ENCODE measurements at places on chromosomes 3 and 15.
A peak's percentile ranks its signal among the peaks of the same experiment; 100 is the strongest.

GRCh38 chr3:102205647-102206046 is 229.2 kb upstream of the ZPLD1 start:
- no peak for DNase-seq

DNA sequence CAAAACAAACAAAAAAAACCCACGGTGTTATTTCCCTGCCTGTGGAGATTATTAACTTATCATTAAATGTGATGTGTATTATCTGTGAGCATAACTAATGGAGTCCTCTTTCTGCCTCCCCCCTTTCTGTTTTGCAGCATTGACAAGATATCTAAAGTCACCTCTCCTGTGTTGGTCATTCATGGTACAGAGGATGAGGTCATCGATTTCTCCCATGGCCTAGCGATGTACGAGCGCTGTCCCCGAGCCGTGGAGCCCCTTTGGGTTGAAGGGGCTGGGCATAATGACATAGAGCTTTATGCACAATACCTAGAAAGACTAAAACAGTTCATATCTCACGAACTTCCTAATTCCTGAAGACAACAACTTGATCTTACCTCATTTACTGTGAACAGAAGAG is 25.2 kb upstream of the CEMIP start:
- no peak for DNase-seq

- peak; percentile 84 for DNase-seq
Observed at GRCh38 chr15:35697549-35698299, 151.8 kb upstream of the DPH6 start.

GRCh38 chr3:14415501-14415900 is 13.1 kb downstream of the SLC6A6 start:
- DNase-seq = no peak

GRCh38 chr15:73858062-73858461 is 15.3 kb upstream of the TBC1D21 start:
- DNase-seq = no peak

DNA sequence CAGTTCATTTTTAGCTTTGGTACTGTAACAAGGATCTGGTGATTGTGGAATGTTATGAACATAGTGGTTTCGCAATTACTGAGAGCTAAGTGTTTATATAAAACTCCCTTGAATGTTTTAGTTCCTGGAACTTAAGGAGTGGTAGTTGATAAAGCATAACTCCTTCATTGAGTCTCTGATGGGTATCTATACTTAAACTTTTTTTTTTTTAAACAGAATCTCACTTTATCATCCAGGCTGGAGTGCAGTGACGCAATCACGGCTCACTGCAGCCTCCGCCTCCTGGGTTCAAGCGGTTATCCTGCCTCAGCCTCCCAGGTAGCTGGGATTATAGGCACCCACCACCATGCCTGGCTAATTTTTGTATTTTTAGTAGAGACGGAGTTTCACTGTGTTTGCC is 11.3 kb downstream of the PRKCI start:
- peak; percentile 42 for DNase-seq

- DNase-seq = no peak
Observed at GRCh38 chr15:60343221-60343970, 54.4 kb downstream of the ANXA2 start.

GRCh38 chr3:123361071-123361470 is 87.8 kb downstream of the ADCY5 start:
- no peak for DNase-seq

- no peak for DNase-seq
Observed at GRCh38 chr3:33831053-33831452, 32.6 kb downstream of the PDCD6IP start.

GRCh38 chr3:139629033-139629432 is 48.7 kb downstream of the NMNAT3 start:
- DNase-seq = no peak

DNA sequence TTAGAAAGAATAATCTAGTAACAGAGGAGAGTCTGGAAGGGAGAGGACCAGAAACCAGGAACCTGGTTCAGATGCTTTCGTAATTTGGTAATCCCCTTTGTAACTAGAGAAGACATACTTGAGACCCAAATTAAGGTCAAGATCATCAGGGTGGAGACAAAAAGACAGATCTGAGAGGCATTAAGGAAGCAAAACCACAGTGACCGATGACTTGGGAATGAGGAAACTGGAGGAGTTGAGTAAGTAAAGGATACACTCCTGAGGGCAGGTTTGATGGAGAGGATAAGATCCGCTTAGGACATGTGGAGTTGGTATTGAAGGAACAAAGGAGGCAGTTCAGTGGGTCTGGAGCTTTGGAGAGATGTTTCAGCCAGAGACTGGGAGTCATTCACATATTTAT is 23.6 kb upstream of the BCL2A1 start:
- DNase-seq = no peak

GRCh38 chr15:65363766-65364165 is 14.0 kb downstream of the IGDCC3 start:
- no peak for DNase-seq

- DNase-seq = peak; percentile 88
Observed at GRCh38 chr3:47324278-47324865, 41.6 kb downstream of the KLHL18 start.

DNA sequence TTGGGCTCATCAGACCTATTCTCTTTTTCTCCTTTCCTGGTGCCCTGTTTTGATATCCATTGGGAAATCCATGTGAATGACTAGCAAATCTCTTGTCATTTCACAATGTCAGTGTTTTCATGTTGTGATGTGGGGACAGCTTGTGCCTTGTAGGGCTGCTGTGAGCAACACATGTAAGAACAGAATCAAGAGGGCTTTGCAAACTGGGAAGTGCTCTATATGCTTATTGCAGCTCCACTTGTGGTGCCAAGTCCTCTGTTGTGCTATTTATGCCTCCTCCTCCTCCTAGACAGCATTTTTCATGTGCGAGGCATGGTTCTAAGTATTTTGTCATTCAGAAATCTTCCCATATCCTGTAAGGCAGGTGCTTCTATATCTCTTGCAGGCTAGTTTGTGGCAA is 56.4 kb downstream of the ZNF621 start:
- DNase-seq = no peak

GRCh38 chr15:39270221-39270855 is 310.5 kb upstream of the THBS1 start:
- no peak for DNase-seq

- DNase-seq = no peak
Observed at GRCh38 chr15:32682977-32683630, 34.7 kb upstream of the GREM1 start.

- DNase-seq = no peak
Observed at GRCh38 chr3:173945806-173946205, 548.3 kb downstream of the NLGN1 start.

- peak; percentile 53 for DNase-seq
Observed at GRCh38 chr15:37134699-37135131, 34.4 kb upstream of the MEIS2 start.

GRCh38 chr15:96264801-96265515 is 65.5 kb upstream of the NR2F2 start:
- peak; percentile 30 for DNase-seq

DNA sequence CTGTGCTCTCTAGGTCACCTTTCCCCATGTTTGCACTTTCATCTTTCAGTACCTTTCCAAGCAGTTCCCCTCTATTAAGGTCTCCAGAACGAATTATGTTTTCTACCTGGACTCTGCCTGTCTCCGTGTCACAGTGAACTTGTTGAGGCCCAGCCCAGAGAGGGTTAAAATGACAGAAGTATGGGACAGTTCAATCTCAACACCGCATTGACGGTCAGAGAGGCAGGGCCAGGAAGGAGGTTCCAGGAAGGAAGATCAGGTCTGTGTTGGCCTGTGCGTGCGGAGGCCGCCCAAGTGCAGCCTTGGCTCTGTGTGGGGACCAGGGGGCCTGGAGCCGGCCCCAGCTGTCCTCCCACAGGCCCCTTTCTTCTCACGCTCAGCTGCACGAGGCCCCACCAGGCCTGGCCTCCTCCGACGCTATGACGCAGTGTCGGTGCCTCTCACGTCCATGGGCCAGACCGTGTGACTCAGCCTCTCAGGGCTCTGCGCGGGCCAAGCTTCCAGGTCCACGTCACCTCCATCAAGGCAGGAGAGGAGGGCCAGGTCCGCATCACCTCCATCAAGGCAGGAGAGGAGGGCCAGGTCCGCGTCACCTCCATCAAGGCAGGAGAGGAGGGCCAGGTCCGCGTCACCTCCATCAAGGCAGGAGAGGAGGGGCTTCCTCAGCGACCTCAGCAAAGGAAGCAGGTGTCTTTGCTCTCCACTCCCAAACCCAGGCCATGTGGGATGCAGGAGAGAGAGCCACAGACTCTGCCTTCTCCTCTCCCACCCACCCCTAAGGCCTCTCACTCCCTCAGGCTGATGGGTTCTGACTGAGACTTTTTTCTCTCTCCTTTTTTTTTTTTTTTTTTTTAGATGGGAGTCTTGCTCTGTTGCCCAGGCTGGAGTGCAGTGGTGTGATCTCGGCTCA is 83.1 kb downstream of the CPN2 start:
- DNase-seq = no peak

DNA sequence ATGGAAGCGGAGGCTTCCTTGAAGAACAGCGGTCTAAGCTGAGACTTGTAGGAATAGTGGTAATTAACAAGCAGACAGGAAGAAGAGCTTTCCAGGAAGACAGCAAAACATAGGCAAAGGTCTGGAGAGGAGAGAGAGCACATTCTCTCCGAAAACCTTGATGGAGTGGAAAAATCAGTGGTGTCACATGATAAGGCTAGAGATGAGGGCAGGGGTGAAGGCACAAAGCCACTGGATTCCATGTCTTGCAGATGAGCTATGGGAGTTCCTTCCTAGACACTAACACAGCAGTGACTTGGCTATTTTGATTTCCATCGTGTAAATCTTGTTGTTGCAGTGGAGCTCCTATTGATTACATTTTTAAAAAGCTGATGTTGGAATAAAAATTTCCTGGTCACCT is 132.0 kb downstream of the MCTP2 start:
- DNase-seq = no peak

DNA sequence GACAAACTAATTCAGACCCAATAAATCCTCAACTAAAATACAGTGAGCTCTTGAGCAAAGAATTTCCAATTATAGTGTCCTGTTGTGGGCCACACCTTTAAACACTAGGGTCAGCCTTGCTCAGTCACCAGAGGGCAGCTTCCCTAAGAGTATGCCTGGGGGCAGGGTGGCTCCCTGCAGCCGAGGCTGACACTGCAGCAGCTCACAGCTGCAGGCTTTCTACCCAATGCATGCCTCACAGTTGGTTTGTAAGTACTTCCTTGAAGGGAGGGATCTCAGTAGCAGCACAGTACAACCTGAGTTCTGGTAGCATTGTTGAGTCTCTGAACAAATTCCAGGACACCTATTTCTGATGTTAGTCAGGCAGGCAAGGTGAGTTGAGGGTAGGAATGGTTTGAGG is 335.6 kb downstream of the TUSC7 start:
- DNase-seq = no peak

DNA sequence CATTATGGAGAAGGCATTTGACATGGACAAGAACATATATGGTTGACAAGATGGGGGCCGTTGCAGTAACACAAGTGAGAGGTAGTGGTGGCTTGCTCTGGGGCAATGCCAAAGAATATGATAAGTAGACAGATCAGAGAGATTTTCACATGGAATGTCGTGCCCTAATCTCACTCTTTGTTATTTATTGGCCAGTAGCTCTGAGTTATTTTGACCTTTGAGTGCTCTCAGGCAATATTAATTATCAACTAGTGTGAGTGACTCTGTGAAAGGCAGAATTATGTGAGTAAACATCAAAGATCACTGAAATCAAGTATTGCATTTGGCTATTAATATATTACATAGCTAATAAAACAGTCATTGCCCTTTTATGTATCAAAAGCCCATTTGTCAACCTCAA is 164.9 kb upstream of the ADAMTS9 start:
- no peak for DNase-seq

- no peak for DNase-seq
Observed at GRCh38 chr3:104878395-104878794, 488.3 kb upstream of the ALCAM start.

- no peak for DNase-seq
Observed at GRCh38 chr3:187978433-187979011, 175.4 kb upstream of the LPP start.

DNA sequence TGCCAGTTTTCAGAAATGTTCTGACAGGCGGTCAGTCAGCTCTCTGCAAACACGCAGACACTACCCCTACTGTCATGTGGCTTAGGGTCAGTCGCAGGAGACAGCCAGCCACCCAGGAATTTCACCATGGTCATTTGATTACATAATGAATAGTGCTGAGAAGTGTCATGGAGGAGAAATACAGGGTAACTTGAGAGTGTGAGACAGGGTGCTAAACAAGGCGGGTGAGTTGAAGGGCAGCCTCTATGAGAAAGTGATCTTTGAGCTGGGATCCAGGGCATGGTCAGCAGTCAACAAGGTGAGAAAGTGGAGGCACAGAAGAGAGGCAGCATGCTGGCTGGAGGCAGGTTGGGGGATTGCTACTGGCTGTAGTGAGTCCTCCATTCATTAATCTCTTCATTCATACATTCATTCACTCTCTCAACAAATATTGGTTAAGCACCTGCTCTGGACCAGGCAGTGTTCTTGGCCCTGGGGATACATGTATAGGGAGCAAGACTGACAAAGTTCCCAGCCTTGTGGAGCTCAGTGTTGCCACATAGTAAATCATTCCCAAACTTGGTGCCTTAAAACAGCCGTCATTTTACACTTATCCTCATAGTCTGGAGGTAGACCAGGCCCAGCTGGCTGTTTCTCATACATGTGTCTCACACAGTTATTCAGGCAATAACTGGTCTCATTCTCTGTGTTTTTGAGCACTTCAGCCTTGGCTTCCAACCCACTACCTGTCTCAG is 14.8 kb downstream of the PXYLP1 start:
- no peak for DNase-seq

DNA sequence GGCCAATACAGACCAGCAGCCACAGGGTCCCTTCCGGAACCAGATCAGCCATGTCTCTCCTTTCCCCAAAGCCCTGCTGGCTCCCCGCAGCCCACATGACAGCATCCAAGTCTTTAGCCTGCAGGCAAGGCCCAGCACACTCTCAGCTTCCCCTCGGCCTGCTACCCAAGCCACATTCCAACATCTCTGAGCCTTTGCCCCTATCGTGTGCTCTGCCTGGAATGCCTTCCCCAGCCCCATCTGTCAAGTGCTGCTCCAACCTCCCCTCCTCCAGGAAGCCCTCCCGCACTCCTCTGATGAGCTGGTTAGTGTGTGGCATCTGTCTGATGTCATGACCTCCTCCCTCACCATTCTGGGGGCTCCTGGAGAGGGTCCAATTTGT is 8.5 kb downstream of the PLXND1 start:
- DNase-seq = peak; percentile 55

- peak; percentile 12 for DNase-seq
Observed at GRCh38 chr15:56719774-56720555, 13.3 kb downstream of the ZNF280D start.

DNA sequence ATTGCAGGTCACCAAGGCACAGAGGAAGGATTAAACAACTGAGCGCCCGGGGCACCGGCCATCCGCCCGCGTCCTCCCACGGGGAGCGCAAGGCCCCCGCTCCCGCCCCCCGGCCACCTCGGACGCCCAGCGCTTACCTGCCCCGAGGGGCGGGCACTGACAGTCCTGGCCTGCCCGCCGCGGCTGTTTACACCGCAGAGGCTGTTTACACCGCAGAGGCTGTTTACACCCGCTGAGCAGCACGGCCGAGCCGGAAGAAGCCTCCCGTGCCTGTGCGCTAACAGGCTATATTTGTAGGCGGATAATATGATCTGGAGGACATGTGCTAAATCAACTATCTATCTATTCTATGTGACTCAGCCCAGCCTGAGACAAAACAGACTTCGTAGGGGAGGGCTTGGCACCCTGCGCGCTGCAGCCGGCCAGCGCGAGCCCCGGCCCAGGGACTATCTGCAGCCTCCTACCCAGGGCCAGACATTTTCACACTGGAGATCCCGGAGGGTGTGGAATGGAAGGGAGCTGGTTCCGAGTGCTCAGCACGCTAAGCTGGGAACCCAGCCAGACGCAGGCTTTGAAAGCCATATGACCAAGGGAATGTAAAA is at the start of gene LRRC2:
LRRC2 (minus strand) TSS at position 263 of the 602 bp plus-strand sequence. CDS start 14,711 bp downstream, outside the sequence.
- peak; percentile 69 for DNase-seq

- no peak for DNase-seq
Observed at GRCh38 chr3:99895131-99895696, 77.6 kb downstream of the CMSS1 start.

Measured in astrocyte of the hippocampus (primary cell).